ENCODE measurements at places on chromosomes 1 and 21. TPM values are rescaled to one million over a fixed set of nuclear protein-coding genes. Genes with fewer than 3 reads are reported as not detected.

Gene HNRNPU
- 415 TPM for polyA plus RNA-seq

Gene TNN
- 4.0 TPM for polyA plus RNA-seq

GRCh38 chr1:205447457-205448341 is 8.1 kb downstream of the BLACAT1 start:
- no peak for DNase-seq

Gene HPCAL4
- polyA plus RNA-seq, result 2.4 TPM

Gene TFAP2E
- 0.94 TPM for polyA plus RNA-seq

Gene S100A12
- 1.2 TPM for polyA plus RNA-seq

DNA sequence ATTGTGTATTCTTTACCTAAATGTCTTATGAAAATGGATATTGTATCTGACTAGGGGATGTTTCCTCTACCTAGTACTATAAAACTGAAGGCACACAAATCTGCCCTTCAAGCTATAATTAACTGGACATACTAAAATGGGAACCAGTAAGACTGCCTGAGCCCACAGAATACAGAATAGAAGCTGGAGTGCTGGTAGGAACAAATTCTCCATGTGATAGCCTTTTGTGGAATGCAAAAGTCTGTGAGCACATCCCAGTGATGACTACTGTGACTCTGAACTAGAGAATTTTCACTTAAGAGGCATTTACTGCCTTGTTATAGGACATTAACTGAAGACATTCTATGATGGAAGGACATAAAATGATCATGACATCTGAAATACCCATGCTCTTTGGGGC is 30.3 kb downstream of the KIFAP3 start:
- DNase-seq, result no peak

Gene SMAP2
- polyA plus RNA-seq, result 33.5 TPM

Gene SH3D21
- polyA plus RNA-seq, result 16.8 TPM

Gene CLCA4
- polyA plus RNA-seq, result not detected

DNA sequence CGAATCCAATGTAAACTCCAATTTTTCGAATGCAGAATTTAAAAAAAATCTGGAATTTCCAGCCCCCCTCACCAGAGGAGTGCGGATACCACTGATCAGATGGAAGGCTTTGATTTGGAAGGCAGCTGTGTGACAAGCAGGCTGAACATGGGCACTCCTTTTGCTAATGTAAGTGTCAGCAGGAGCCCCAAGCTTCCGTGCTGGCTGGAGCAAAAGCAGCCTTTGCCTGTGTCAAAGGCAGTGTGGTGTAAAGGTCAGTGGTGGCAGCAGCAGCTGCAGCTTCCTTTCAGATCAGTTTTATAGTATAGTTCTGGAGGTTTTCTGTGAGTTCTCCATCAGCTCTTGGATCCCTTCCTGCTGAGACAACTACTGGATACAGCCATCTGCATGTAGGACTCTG is 259.9 kb downstream of the CTH start:
- no peak for DNase-seq

DNA sequence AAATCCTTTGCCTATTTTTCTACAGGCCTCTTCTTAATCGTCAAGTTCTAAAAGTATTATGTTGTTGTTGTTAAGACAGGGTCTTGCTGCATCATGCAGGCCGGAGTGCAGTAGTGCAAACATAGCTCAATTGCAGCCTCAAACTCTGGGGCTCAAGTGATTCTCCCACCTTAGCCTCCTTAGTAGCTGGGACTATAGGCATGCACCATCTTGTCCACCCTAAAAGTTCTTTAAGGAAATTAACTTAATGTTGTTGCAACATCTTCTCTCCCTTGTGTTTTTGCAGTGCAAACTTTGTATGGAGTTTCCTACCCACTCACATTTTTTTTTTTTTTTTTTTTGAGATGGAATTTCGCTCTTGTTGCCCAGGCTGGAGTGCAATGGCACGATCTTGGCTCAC is 4.1 kb upstream of the VHLL start:
- no peak for DNase-seq

GRCh38 chr1:22827666-22828483 is 117.2 kb downstream of the EPHB2 start:
- no peak for DNase-seq

DNA sequence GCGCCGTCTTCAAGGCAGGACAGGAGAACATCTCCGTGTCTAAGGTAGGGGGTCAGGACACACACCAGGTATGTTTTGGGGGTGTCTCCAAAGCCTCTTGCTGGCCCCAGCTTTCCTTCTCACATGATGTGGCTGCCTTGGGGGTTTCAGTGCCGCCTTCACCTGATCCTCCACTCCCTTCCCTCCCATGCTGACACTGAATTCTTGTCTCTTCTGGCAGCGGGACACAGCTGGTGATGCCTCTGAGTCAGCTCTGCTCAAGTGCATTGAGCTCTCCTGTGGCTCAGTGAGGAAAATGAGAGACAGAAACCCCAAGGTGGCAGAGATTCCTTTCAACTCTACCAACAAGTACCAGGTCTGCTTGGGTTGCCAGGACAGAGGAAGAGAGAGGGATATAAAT is 13.5 kb downstream of the ATP1A2 start:
- DNase-seq, result no peak

- DNase-seq, result no peak
Measured at GRCh38 chr1:203570805-203571204, 55.8 kb upstream of the ATP2B4 start.

DNA sequence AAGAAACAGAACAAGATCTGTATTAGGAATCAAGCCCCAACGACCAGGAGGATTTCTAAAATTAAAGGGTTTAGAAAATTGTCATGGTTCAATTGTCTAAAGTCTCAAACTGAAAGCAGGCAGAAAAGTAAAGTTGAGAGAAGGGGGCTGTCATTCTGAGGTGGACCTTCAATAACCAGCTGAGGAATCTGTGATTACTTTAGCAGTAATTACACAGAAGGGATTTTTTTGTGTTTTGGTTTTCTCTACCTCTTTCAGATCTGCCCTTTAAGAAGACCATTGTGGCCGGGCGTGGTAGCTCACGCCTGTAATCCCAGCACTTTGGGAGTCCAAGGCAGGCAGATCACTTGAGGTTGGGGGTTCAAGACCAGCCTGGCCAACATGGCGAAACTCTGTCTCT is 17.4 kb downstream of the AIDA start:
- no peak for DNase-seq

GRCh38 chr1:42392255-42392654 is 11.7 kb downstream of the RIMKLA start:
- DNase-seq, result no peak

Gene NOL9
- 26.6 TPM for polyA plus RNA-seq

- no peak for DNase-seq
Measured at GRCh38 chr1:234132795-234133194, 228.3 kb downstream of the SLC35F3 start.

Gene PCAT6
- 2.6 TPM for polyA plus RNA-seq

- no peak for DNase-seq
Measured at GRCh38 chr1:222547944-222548671, at the start of gene HHIPL2. Gene HHIPL2, minus strand, starts transcription at chr1:222548104. Its CDS starts 60 bp downstream, at chr1:222548044.

DNA sequence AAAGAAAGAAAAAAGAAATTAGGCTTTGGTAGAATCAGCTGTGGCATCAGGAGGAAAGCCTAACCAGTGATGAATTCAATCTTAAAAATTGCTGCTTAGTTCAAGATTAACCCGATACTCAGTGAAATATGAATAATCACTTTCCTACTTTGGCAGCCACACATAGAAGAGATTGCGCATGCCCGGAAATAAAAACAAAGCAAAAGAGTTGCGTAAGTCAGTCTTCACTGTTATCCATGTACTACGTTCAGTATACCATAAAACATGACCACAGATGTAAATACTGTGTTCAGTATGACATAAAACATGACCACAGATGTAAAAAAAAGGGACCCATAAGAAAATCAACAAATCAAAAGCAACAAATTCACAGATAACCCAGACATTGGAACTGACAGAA is 19.2 kb downstream of the CD1D start:
- DNase-seq, result no peak

Gene TENT5C
- 3.2 TPM for polyA plus RNA-seq

DNA sequence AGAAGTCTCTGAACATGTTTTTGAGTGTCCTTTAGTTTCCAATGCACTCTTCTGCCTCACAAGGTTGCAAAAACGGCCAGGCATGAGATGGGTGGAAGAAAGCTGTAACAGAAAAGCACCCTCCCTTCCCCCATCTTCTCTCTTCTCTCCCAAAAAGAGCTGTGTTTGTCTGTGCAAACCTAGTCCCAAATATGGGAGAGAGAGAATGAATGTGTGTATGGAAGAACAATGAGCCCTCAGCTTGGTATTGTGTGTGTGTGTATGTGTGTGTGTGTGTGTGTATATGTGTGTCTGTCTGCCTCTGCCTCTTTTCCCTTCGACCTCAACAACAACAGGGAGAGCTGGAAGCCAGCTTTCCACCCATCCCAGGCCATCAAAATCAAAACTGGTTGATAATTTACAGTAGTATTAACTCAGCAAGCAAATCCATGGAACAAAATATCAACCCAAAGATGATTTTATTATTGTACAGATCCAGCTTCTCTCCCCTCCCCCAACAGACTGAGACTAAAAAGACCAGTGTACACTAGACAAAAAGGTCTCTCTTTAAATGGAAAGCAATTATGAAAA is 1.8 kb downstream of the RERE start:
- peak; percentile 18 for DNase-seq

Gene COL24A1
- not detected for polyA plus RNA-seq

DNA sequence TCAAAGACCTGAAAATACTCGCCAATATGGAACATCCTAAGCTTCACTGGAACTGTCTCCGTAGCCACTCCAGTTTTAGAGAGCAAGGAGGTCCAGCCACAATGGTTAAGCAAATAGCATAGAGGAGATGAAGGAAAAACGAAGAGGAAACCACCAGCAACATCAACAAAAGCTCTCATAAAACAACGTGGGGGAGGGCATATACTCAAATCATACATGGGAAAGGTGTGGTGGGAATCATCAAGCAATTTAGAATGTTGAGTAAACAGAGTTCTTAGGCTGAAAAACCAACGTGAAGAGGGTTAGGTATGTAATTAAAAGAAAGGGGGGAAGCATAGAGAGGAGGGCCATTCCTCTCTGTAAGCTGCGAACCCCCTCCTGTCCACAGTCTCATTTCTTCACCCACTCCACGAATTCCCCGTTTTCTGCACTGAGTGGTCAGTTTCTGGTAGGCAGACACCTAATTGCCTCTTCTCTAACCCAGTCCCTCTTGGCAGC is 1.0 kb downstream of the TMEM59 start:
- peak; percentile 6 for DNase-seq

DNA sequence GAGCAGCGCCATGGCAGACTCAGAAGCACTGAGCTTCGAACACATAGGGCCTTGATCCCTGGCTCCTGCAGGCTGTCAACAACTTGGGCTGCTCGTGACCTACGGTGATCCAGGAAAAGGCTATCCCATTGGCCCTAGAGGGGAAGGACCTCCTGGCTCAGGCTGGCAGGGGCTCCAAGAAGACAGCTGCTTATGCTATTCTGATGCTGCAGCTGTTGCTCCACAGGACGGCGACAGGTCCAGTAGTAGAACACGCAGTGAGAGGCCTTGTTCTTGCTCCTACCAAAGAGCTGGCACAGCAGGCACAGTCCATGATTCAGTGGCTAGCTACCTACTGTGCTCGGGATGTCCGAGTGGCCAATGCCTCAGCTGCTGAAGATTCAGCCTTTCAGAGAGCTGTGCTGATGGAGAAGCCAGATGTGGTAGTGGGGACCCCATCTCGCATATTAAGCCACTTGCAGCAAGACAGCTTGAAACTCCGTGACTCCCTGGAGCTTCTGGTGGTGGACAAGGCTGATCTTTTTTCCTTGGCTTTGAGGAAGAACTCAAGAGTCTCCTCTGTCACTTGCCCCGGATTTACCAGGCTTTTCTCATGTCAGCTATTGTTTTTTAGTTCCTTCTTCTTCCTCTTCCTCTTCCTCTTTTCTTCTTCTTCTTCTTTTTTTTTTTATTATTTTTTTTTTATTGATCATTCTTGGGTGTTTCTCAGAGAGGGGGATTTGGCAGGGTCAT is 18.9 kb downstream of the ITLN2 start:
- DNase-seq, result no peak

Gene CA14
- polyA plus RNA-seq, result 3.8 TPM
